Common myeloid progenitor, CD34-positive (primary cell): ENCODE measurements at places on chromosomes 4 and X.

- DNase-seq = peak; percentile 38
Observed at GRCh38 chrX:9644335-9644734, 121.3 kb downstream of the GPR143 start.

DNA sequence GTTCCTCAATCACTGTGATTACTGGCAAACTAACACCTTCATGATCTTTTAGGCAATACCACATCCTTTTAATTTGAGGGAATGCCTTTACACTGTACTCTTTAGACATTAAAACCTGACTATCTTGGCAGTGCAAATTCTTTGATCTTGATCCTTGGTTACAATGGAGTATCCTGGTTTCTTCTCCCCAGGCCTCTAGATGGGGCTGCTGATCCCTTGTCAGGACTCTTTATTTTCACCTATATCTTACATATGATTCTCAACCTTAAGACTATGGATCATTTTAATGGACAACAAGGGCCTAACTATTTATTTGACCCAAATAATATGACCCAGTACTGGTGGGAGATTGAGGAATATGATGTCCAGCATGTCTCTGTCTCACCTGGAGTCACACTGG lies 1005.5 kb upstream of the INTU start:
- DNase-seq = no peak

- DNase-seq = no peak
Observed at GRCh38 chr4:3492741-3493719, 29.9 kb downstream of the DOK7 start.

GRCh38 chr4:2275546-2276251 lies 13.8 kb upstream of the MXD4 start:
- no peak for DNase-seq

DNA sequence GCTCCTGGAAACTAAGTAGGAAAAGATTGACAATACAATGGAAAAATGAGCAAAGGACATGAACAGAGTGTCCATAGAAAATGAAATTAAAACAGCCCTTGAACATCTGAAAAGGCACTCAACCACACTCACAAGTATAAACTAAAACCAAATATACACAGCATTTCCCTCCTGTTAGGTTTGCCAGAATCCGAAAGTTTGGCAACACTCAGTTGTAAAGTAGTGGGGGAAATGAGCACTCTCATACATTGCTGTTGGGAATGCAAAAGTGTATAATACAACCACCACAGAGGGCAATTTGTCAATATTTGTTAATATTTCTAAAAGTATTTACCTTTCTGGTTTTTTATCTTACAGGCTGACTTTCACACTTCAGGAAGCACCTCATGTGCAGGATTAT lies 84.2 kb upstream of the TMEM164 start:
- no peak for DNase-seq

DNA sequence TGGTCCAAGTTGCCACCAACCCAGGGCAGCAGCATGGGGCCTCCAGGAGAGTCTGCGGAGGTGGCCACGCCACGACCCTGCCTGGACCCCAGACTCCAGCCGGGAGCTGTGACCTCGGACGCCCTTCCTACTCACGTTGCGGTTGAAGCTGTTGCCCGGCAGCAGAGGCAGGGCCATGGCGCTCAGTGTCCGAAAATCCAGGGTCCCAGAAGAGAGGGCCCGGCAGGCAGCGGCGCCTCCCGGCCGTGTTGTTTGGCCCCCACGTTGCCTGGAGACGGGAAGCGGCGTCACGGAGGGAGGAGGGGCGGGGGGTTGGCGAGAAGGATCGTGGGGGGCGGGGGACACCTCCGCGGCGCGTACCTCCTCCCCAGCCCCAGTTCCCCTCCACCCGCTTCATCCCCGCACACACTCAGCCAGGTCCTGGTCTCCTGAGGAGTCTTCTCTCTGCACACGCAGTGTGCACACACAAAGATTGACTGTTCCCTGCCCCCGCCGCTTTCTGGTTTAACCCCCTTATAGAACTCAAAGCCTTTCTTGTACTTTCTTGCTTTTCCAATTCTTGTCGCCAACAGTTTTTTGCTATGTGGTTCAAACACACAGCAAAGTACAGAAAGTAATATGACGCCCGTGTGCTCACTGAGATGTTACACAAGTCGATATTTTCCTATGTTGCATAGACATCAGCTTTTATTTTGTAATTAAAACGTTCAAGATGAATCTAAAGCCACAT lies at the start of gene EFHC2:
EFHC2 (minus strand) TSS at position 261 of the 730 bp plus-strand sequence; CDS start at position 177, 84 bp downstream.
- peak; percentile 71 for DNase-seq

- DNase-seq = no peak
Observed at GRCh38 chr4:175671491-175671934, 140.6 kb downstream of the GPM6A start.

DNA sequence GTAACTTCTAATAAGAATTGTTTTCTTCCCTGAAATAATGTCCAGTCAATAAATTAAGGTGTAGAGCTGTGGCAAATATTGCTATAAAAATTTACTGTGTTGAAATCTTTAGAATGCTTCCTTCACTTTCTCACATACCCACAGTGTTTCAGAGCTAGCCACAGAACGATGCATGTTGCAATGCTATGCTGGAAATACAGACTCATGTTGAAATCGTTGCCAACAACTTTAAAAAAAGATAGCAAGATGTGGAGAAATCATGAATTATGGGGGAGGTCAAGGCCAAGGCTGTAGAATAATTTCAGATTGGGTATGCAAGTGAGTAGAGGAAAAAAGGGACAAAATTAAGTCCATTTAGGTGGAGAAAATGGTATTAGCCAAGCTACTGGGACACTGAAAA lies 204.8 kb downstream of the VEGFC start:
- no peak for DNase-seq

DNA sequence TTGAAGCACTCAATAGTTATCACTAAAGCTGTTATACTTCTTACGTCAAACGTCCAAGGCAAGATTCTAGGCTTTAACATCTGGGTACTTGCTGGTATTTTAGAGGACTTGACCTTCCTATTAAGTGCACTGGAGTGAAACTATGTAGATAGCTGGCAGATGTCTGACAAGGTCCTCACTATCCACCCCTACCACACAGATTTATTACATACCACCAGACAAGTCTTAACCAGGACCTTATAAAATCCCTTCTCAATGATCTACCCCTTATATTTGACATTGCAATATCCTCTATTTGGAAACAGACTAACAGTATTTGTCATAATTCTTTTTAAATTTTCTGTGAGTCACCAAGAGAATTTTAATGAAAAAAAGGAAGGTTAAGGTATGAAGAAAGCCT lies 78.8 kb downstream of the PDGFC start:
- DNase-seq = no peak

- DNase-seq = no peak
Observed at GRCh38 chr4:77155631-77156452, 1.2 kb upstream of the CCNG2 start.

GRCh38 chr4:7590899-7591298 lies 156.2 kb upstream of the PSAPL1 start:
- DNase-seq = no peak

- DNase-seq = no peak
Observed at GRCh38 chr4:56315543-56315942, 71.7 kb downstream of the AASDH start.
